NCI-H1092 (cell line): ENCODE measurements at places on chromosomes 5 and 9.
A peak's percentile ranks its signal among the peaks of the same experiment; 100 is the strongest.

DNA sequence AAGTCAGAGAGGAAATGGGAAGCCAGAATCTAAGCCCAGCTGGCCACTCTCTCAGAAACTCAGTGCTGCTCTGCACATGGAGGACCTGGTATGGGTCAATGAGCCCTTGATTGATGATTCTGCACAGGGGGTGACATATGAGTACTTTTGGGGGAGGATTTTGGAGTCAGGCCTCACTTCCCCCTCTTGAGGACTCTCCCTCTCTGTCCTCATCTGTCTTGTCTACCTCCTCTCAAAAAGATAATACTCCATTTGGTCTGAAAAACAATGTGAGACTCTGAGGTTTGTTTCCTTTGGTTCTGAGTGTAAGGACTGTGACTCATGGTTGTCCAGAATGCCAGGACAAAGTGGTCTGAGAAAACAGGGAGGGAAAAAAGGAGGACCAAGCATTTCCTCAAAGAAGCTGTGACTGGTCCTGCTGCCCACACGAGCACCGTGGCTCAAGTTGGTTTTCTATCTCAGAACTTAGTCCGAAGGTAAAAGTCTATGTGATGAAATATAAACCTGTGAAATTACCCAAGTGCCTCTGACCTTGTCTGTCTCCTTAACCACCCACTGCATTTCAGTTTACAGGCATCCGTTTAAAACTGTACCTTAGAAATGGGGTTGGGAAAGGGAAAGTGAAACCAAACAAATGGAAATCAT lies 11.1 kb downstream of the TTC39B start:
- no peak for DNase-seq

- no peak for DNase-seq
These were observed 175.6 kb upstream of the CCNH start for GRCh38 chr5:87588316-87588715.

GRCh38 chr9:110949081-110949480 lies 89.2 kb downstream of the LPAR1 start:
- no peak for DNase-seq

- DNase-seq = no peak
These were observed 625 bp downstream of the EXOSC2 start for GRCh38 chr9:130694205-130694604.

DNA sequence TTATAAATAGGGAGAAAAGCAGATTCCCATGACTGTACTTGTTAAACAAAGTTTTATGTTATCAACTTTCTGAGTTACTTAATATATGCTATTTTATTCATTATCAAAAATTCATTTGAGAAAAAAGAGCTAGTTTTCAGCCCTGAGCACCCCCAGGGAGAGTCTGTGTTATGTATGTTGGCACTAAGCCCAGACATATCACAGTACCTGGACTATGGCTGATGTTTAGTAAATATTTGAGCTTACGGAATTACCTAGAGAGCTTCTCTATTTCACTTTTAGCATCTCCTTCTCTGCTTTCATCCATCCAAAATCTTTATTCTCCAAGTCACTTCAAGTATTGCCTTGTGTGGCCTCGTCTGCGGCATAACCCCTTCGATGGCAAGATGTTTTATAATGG lies 225.9 kb upstream of the PCSK5 start:
- peak; percentile 56 for DNase-seq

DNA sequence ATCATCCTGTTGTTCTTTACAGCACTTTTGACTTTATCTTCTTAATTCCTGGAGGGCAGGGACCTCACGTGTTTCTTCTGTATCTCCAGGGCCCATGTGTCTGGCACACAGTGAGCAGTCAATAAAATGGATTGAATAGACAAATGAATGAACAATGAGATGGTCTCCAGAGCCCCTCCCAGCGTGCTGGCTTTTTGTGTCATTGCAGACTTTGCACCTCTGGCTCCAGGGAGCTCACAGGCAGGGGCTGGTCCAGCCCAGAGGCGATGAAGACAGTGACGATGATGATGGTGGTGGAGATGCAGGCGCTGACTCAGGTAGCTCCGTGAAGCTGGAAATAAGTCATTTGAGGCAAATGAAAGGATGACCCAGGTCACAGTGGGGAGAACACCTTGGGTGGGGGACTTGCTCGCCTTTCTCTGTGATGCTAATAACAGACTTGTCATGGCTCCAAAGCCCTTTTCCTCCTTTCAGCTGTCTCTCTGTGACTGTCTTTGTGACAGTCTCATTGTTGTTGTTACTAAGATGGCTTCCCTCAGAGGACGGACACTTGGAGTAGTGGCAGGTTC lies 30.4 kb upstream of the FABP6 start:
- no peak for DNase-seq

DNA sequence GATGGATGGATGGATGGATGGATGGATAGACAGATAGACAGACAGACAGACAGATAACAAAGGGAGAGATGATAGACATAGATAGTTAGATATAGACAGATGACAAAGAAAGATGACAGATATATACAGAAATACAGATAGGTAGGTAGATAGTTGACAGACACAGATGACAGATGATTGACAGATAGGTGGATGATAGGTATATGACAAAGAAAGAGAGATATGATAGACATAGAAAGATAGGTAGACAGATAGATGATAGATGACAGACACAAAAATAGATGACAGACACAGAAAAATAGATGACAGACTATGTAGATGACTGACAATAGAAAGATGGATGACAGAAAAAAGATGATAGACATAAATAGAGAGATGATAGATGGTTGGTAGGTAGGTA lies 200.0 kb upstream of the TAS2R1 start:
- DNase-seq = no peak

- DNase-seq = no peak
These were observed 59.2 kb downstream of the NDST1 start for GRCh38 chr5:150567031-150567717.

- DNase-seq = no peak
These were observed 626.7 kb upstream of the ADAMTS16 start for GRCh38 chr5:4513381-4513780.

DNA sequence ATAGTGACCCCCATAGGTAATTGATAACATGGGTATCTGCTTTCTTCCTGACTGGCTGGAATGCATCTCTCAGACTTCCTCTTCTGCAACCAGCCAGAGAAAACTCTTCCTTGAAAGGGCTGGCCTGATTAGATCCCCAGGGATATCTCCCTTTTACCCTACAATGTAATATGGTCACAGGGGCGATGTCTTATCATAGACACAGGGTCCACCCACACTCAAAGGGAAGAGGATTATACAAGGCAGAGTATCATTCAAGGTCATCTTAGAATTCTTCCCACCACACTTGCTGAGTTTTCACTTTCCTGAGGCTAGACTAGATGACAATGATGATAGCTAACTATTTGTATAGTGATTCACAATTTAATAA lies 33.2 kb downstream of the TTLL11 start:
- no peak for DNase-seq

DNA sequence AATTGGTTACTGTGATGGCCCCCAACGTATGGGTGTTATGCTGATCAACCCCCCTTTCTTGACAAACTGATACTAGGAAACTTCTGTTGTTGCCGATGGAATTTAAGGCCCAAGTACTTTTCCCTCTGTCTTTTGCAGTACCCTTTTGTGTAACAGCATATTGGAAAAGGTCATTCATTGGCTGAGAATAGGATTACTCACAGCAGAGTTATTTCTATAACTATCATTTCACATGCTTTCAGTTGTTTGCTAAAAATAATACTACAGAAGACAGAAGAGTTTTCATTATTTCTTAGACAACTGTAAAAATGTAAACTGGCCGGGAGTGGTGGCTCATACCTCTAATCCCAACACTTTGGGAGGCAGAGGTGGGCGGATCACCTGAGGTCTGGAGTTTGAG lies 329.5 kb downstream of the KIAA0825 start:
- no peak for DNase-seq

DNA sequence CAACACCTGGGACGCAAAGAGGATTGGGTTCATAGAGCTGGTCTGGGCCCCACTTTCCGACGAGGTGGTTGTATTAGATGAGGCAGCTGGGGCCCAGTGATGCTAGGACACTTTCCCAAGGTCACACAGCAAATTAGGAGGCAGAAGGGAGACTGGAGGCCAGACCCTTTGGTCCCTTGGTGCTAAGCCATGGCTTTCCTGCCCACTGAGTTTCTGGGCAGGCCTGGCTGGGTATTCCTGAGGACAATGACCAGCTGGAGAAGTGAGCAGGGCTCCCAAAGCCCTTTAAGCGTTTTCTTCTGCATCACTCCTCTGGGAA lies 66.2 kb downstream of the PSD2 start:
- no peak for DNase-seq

- no peak for DNase-seq
These were observed 11.9 kb downstream of the MSX2 start for GRCh38 chr5:174736331-174736721.

DNA sequence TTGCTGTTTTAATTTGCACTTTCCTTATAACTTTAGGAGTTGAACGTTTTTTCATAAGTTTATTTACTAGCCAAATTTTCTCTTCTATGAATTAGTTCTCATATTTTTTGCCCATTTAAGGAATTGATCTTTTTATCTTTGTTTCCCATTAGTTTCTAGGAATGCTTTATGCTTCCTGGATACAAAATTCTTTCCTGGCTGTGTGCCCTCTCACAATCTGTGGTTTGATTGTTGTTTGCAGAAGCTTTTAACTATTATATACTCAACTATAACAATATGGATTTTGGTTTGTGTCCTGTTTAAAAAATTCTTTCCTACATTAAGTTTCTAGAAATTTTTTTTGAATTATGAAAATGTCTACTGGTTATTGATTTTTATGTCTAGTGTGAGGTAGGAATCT lies 206.3 kb downstream of the CSNK1G3 start:
- no peak for DNase-seq

GRCh38 chr9:34771007-34771406 lies 61.1 kb upstream of the CCL21 start:
- no peak for DNase-seq

GRCh38 chr9:36152741-36153438 lies 16.3 kb upstream of the CCIN start:
- DNase-seq = no peak

DNA sequence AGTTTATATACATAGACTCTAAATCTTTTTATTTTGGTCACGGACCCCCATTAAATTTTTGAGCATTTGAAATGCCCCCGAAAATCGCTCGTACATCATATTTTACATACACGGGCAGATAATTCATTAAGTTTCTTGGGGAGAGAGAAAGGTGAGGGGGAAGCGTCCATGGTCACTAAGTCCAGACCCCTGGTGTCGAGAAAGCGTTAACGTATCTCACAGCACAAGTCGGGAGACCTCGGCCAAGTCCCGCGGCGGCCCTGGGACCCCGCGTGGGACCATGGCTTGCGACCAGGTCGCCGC lies 794 bp downstream of the PTBP3 start:
- DNase-seq = no peak

GRCh38 chr9:111037356-111037707 lies 938 bp downstream of the LPAR1 start:
- no peak for DNase-seq
